Ovary (tissue), 10 donors: ENCODE measurements at places on chromosomes 5 and 9.

DNA sequence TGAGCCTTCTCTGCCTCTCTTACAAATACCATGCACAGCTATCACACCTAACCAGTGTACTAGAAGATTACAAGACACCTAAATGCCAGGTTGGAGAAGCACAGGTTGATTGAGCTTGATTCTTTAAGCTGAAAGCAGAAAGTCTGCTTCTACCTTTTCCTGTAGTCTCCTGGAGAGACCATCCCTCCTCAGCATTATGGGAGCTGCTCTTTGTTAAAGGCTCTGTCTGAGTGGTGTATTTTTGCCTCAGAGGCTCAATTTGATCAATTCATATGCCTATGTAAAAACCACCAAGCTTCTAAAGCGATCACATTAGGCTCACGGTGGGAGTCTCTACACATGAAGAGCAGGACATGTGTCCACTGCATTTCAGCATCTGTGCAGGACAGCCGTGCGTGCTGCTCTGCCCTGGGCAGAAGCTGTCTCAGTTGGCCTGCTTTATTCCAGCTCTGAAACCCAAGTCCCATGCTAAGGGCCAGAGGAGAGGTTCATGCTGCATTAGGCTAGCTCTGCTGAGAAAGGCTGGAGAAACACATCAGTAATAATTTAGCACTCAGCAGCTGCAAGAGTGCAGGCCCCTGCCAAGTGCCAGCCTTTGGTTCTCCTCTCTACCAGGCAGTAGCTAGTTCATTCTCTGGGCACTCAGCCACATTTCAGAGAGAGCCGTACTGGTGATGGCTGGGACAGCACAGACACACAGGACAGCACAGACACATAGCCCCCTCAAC, 41.7 kb downstream of the TMEM167A start:
- DNase-seq, result no peak

DNA sequence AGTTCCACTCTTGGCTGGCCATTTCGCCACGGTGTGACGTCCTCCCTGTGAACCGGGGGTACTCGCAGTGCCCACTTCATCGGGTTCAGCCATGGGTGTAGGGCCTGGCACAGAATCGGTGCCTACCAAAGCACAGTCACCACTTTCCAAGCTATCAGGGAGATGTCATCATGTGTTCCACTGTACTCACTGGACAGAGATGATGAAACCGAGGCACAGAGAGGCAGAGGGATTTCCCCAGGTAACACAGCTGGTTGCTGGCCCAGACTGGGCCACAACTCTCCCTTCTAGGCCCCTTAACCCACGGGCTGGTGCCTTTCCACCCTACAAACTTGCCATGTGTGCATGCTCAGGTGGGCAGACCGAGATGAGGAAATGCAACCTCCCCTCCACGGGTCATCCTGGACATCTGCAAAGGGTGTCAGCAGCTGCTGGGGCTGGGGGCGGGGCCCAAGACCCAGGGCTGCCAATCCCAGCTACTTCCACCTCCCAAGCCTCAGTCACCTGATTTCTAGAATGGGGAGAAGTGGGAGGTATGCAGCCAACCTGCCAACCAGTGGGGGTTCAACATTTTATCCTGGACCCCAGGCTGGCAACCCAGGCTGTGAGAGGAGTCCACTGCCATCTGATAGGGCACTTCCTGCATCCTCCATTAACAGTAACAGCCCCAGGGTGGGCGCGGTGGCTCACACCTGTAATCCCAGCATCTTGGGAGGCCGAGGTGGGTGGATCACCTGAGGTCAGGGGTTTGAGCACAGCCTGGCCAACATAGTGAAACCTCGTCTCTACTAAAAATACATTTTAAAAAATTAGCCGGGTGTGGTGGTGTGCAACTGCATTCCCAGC, 893 bp upstream of the SH2D3C start:
- no peak for DNase-seq

DNA sequence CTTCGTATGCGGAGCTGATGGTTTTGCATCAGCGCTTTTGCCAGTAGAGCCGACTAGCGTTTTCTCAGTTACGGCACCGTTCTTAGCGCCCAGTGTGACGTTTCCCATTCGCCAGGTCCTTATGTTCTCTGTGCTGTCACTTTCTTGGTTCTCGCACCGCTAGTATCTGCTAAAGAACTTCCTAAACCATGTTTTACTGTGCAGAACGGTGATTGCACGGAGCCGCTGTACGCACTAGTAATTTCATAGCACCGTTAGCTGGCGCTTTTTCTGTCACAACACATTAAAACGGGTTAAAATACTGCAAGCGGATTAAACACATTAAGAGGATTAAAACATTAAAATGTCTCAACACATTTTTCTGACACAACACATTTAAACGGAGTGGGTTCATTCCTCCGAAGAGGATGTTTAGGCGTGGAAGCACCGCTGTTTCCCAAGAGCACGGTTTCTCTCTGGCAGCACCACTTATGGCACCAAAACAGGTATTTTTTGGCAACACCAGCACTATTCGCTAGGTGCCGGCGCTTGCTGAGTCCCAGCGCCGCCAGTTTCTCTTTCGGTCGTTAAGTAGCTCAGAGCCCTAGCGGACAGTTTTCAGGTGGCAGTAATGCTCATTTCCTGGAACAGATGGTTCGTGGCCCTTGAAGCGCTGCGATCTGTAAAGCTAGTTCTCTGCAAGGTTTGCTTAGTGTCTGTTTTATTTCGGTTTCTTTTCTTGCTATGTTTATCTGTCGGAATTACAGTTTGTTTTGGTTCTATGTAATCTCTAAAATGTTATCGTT, 20.3 kb downstream of the ANXA2R start:
- peak; percentile 32 for DNase-seq

GRCh38 chr9:35906923-35907699, 1.1 kb downstream of the HRCT1 start:
- peak; percentile 48 for DNase-seq

GRCh38 chr5:144659634-144660227, 489.1 kb downstream of the KCTD16 start:
- DNase-seq, result no peak

GRCh38 chr9:112174965-112175795, at the start of gene SUSD1:
TSS of gene SUSD1 (minus strand) at chr9:112175297. CDS start at chr9:112175235, 62 bp downstream.
- DNase-seq, result peak; percentile 37

DNA sequence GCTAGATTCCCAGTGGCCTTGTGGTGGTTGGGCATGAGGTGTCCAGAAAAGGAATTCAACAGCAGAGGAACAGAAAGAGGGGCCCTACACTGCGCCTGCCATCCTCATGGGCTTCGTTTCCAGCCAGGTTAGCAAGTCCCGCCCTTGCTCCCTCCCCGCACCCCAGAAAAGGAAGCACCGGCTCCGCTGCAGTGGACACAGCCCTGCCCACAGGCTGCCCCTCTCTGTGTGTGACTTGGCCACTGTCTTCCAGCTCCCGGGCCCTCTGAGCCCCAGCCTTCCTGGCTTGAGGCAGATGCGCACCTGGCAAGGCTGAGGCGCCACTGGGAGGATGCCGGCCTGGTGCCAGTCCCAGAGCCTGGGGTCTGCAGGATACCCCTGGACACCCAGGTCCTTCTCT, 305.0 kb upstream of the IRX4 start:
- no peak for DNase-seq
